ENCODE measurements at places on chromosomes 5 and 9. TPM values are rescaled to one million over a fixed set of nuclear protein-coding genes. Genes with fewer than 3 reads are reported as not detected.

DNA sequence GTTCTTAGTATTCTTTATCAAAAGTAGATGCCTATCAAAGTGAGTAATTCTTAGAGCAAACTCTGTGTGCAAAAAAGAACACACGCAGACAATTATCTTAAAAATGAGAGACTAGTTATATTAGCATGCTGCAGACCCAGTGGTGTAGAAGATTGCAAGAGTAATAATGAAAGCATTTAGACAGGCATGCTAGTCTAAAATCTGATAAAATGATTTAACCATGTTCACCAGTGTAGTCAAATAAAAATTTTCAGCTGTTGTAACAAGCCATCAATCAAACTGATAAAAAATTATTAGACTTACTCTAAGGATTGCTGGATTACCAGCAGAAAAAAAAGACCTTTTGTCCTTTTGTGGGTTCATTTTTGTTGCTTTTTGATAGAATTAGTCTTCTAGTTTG, 241.9 kb upstream of the TLE4 start:
- no peak for DNase-seq

GRCh38 chr5:171739271-171739670, 46.3 kb upstream of the SMIM23 start:
- DNase-seq, result no peak

GRCh38 chr5:176692839-176693476, 45.7 kb downstream of the TSPAN17 start:
- no peak for DNase-seq

- DNase-seq, result no peak
Observed at GRCh38 chr9:87595610-87596009, 97.9 kb downstream of the DAPK1 start.

DNA sequence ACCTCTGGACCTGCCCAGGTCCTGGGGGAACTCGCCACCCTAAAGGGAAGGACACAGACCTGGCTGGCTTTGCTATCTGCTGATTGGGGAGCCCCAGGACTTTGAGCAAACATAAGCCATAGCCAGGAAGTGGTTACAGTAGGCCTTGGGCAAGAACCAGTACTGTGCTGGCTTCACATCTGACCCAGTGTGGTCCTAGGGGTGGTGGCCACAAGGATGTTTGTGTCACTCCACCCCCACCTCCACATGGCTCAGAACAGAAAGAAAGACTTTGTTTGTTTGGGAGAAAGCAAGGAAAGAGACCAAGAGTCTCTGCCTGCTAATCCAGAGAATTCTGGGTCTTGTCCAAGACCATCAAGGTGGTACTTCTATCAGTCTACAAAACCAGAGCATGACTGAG, 334.2 kb downstream of the SPOCK1 start:
- no peak for DNase-seq

- DNase-seq, result no peak
Observed at GRCh38 chr5:15774632-15775031, 274.7 kb downstream of the FBXL7 start.

DNA sequence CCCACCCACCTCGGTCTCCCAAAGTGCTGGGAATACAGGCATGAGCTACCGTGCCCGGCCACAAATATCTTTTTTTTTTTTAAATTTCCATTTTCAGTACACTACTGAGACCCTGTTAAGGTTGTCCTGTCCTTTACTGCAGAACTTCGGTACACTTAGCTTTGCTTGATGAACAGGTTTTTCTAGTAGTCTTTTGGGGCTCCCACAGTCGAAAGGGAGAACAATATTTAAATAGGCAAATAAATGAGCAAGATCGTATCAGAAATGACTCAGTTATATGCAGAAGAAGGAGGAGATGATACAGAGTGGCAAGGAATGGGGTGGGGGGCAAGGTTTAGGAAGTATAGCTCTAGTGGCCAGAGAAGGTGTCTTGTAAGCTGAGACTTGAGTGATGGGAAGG, 52.7 kb downstream of the MSX2 start:
- no peak for DNase-seq

DNA sequence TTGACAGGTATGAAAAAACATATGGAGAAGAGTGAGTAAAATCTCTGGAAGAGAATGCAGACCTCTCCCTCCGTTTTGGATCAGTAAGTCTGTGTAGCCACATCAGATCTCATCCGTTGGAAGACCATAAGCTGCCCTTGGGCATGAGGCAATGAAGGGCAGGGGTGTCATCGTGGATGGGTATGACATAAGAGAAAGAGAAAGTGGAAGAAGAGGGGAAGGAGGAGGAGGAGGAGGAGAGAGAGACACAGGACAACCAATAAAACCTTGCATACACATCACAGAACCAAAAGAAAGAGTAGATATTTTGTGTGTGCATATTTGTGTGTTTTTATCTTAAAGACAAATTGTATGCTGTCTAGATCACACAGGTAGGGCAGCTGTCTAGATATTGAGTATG, 50.7 kb downstream of the PRRC1 start:
- no peak for DNase-seq

GRCh38 chr5:111425205-111425604, 87.1 kb downstream of the STARD4 start:
- DNase-seq, result no peak

Gene VCAN
- 67.7 TPM for total RNA-seq

Data from esophagus muscularis mucosa (tissue), 4 donors.